Activated naive CD8-positive, alpha-beta T cell treated with anti-CD3 and anti-CD28 coated beads, Interleukin-2, amount 50 U/mL, for 24 hours (primary cell): ENCODE measurements at places on chromosomes 3 and 15.
A peak's percentile ranks its signal among the peaks of the same experiment; 100 is the strongest.

- no peak for DNase-seq
These were observed 108.8 kb downstream of the EPHB1 start for GRCh38 chr3:134903837-134904236.

DNA sequence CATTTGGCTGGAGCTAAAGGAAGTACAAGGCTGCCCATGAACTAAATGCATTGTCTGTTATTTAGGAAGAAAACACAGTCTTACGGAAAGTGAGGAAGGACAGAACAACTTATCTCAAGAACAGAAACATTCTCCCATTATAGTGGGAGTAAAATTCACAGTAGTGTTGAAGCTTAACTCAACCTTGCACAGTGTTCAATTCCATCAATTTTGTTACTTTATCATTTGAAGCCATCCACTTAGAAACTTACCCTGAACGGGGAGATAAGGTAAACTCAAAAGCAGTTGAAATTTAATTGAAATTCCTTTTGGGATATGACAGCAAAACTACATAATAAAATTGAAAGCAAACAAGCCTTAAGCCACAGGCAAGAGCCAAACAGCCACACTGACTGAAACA lies 186.9 kb downstream of the PCCB start:
- DNase-seq: no peak

DNA sequence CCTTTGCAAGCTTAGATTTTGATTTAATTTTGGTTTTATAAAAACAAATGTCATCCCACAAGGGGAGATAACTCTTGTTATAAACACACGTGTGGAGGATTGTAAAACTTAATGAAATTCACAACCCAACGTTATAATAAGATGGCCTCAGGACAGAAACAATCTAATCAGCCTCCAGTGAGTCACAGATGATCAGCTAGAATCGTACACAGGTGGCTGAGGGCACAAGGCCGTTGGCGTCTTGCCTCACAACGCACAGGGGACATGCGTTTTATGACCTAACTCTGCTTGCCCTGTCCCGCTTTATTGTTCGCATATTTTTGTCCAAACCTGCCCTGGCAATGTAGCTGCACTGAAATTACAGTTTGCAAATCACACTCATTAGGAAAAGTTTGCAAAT lies 121.9 kb upstream of the PDZRN3 start:
- no peak for DNase-seq

DNA sequence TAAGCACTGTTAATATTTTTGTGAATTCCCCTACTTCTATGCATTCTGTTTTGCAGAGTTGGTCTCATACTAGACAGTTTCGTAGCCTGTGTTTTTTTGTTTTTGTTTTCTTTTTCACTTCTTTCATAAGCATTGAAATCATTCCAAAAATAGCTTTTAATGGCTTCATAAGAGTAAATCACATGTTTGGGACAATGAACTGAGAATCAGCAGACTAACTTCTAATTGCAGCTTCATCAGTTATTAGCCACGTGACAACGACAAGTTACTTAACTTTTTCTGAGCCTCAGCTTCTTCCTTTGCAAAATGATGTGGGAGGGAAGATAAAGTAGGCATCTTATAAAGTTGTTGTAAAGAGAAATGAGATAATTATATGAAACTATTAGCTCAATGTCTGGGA lies 124.8 kb downstream of the LIPC start:
- no peak for DNase-seq

- no peak for DNase-seq
These were observed 495 bp upstream of the COL7A1 start for GRCh38 chr3:48595526-48596121.

- DNase-seq: no peak
These were observed 7.2 kb downstream of the MESP2 start for GRCh38 chr15:89783111-89783860.

GRCh38 chr3:128274837-128275236 lies 121.6 kb downstream of the EEFSEC start:
- DNase-seq: no peak

- DNase-seq: peak; percentile 62
These were observed 596 bp downstream of the PRKAR2A start for GRCh38 chr3:48847053-48847503.

GRCh38 chr3:32395496-32395895 lies 3.8 kb downstream of the CMTM7 start:
- DNase-seq: no peak

DNA sequence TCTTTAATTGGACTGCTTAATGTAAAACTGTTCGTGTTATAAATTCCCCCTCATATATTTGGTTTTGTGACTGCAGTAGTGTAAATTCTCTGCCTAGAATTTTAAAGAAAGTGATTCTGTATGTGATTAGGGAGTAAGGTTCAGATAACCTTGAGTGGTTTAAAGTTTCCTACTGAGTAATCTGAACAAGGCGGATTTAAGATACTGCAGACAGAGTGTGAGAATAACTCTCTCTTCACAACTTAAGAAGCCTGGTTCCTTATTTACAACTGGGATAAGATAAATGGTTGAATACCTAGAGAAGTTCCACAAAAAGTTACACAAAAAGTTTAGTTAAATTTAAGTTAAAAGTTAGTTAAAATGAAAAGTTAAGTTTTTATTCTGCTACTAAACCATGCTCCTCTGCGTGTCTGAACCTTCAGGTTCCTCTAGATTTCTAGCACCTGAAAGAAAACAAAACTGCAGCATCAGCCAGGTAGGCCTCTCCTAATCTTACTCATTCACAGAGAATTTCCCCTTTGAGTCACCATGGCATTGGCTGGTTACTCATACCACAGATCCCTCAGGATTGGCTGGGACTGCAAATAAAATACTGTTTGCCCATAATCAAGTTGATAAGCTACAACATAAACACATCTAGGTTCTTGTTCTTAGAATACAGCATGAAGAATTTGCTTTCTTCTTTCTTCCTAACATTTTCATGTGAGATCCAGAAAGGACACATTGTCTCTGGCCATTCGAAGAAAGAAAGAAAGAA lies at the start of gene ARL14:
ARL14 (plus strand) TSS at position 614 of the 757 bp plus-strand sequence. CDS start 187 bp downstream, outside the sequence.
- no peak for DNase-seq

DNA sequence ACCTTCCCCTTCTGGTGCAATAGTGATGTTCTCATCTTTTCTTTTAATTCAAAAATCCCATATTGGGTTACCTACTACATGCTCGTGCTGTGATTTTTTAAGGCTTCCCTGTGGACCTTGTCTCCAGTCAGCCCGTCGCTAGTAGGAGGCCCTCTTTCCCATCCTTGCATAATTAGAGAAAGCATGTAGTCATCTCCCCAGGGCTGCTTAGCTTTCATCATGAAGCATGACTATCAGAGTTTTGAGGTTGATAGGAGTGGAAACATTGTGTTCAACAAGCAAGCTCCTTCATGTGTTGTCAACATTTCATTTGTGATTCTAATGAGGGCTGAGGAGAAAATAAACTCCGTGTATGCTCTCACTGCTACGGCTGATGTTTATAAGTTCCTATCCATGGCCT lies 8.7 kb upstream of the LRTM1 start:
- no peak for DNase-seq

GRCh38 chr3:98890965-98891910 lies 10.3 kb downstream of the DCBLD2 start:
- DNase-seq: no peak

GRCh38 chr3:192061426-192061825 lies 600.5 kb downstream of the PYDC2 start:
- no peak for DNase-seq

GRCh38 chr3:116517308-116517707 lies 72.0 kb upstream of the LSAMP start:
- DNase-seq: no peak

GRCh38 chr3:190902292-190902691 lies 39.8 kb upstream of the GMNC start:
- no peak for DNase-seq

- no peak for DNase-seq
These were observed 107.4 kb upstream of the SLC4A7 start for GRCh38 chr3:27591312-27592210.

DNA sequence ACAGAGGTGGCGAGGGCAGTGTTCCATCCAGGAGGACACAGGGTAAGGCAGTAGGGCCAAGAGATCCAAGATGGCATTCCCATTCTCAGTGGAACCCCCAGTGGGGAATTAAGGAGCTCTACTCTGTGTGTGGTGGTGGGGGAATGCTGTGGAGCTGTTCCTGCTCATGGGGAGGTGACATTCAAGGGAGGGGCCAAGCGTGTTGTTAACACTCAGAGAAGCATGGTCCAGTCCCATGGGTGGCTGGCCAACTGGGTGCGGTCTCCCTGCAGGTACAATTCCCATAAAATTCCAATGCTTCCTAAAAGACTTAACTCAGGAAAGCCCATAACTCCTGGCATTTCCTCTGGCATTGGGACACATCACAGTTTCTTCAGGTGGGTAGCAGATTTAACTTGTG lies 2.3 kb downstream of the CAMP start:
- DNase-seq: no peak

- DNase-seq: no peak
These were observed 17.2 kb downstream of the CASR start for GRCh38 chr3:122200661-122201060.

DNA sequence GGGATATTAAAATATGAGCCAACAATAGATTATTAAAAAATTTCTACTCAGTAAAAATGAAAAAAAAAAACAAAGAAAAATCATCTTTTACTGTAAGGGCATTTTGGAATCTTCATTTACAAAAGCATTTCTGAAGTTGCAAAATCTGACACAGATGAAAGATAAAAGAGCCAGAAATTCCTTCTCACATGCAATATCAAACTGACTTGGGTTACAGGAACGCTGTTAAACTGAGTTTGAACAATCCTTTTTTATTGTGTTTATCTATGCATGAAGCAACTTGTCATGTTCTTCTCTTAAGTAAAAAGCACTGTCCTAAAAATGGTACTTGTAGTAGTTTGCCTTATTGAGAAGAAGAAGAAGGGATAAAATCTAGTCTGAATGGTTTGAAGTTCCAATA lies 468.5 kb upstream of the KCNMB2 start:
- no peak for DNase-seq

DNA sequence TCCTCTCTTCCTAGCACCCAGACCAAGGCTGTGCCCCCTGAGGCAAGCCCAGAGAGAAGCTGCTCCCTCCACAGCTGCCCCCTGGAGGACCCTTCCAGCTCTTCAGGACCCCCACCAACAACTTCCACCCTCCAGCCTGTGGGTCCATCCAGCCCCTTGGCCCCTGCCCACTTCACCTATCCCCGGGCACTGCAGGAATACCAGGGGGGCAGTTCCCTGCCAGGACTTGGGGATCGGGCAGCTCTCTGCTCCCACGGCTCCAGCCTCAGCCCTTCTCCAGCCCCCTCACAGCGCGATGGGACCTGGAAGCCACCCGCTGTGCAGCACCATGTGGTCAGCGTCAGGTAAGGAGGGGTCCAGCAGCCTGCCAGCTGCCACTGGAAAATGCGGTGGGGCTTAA lies 5.6 kb downstream of the DISP2 start:
- DNase-seq: no peak

DNA sequence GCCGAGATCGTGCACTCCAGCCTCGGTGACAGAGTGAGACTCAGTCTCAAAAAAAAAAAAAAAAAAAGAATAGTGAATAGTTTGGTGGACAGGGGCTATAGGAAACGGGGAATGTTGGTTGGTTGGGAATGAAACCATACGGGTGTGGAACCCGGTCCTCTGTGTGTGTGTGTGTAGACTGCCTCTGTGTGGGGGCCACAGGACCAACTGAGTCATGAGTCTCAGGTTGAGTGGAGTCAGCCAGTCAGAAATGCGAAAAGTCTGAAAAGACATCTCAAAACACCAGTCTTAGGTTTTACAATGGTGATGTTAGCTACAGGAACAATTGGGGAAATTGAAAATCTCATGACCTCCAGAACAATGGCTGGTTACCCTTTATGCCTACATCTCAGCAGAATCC lies 44.5 kb downstream of the ZDHHC19 start:
- DNase-seq: no peak

DNA sequence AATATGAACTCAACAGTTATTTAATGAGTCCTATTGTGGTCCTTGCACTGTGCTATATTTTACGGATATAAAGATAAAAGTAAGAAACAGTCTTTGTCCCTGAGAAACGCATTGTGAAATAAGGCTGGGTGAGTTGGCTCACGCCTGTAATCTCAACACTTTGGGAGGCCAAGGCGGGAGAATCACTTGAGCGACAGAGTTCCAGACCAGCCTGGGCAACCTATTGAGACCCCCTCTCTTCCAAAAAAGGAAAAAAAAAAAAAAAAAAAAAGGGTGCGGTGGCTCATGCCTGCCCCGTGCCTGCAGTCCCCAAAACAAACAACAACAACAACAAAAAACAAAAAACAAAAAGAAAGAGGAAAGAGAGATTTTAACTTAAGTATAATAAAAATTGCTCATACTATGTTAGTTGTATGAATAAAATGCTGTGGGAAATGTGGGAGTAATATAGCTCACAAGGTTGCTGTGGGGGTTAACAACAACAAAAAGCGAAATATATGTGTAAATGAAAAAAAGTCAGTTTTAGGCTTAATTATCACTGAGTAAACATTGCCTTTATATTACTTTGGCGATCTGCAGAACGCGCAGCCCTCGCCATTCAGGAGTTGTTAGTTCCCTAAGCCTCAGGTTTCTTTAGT lies 461 bp upstream of the FNDC3B start:
- DNase-seq: no peak

- no peak for DNase-seq
These were observed 134.3 kb downstream of the EDEM1 start for GRCh38 chr3:5321666-5322340.

- peak; percentile 36 for DNase-seq
These were observed 9.2 kb downstream of the CCRL2 start for GRCh38 chr3:46416125-46416810.

DNA sequence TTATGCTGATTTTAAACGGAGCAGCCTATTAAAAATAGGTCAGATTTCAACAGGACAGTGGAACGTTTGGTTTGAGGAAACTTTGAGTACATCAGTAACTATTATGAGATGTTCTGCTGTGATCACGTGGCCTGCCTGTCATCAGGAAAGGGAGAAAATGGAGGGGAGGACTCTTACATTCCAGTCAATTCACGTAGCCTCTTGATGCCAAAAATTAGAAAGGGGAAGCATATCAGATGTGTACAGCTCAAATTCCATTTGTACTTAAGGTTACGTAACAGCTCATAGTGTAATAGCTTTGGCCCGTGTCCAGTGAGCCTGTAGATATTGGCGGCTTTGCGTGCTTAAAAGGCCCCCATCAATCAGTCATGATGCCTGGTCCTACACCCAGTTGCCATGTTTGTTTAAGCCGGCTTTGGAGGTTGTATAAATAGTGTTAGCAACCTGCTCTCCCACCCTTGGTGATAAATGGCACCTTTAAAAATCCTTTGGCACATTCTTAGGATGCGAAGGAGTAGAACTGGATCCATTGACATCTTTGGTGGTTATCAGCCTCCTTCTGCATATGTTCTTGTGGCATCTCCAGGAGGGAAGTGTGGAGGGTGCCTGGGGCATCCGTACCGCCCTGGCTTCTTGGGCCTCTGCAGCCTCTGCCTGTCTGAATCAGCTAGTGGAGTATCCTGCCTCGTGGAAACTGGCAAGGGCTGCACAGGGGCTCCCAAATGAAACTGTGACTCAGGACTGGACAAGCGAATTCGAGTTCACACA lies 163.9 kb downstream of the THSD4 start:
- DNase-seq: no peak
